ENCODE measurements at places on chromosomes 5 and 9.
A peak's percentile ranks its signal among the peaks of the same experiment; 100 is the strongest.

DNA sequence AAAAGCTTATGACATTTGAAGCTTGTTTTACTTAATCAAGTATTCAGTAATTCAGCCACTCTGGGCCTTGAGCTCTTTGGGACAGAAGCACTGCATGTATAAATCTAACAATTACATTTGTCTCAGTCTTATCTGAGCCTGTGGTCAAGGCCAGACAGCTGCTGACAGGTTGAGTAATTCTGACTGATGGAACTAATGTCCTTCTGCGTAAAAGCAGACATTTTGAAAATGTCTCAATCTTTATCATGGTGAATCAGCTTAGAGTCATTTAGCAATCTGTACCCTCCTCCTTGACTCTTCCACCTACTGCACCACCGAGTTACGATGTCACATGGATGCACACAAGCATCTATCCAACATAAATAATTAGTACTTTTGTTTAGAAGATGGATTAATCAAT is 400.0 kb downstream of the ARRDC3 start:
- no peak for DNase-seq

- no peak for DNase-seq
These were observed 364.3 kb upstream of the ADAMTSL1 start for GRCh38 chr9:18109675-18110074.

GRCh38 chr5:133996683-133997252 is 8.0 kb downstream of the VDAC1 start:
- no peak for DNase-seq

DNA sequence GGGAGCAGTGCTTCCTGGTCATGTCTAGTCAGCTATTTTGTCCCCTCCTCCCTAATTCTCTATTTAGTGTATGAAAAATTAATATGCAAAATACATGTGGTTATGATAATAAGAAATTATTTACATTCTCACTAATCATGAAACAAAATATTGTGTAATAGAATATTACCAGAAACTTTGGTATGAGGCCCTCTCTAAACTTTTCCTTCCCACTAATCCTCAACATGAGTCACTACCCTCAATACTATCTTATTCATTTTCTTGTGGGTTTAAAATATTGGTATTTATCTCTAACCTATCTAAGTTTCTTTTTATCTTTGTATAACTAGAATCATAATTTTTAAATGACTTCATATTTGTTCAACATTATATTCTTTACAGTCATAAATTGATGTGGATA is 545.9 kb upstream of the PTPRD start:
- no peak for DNase-seq

DNA sequence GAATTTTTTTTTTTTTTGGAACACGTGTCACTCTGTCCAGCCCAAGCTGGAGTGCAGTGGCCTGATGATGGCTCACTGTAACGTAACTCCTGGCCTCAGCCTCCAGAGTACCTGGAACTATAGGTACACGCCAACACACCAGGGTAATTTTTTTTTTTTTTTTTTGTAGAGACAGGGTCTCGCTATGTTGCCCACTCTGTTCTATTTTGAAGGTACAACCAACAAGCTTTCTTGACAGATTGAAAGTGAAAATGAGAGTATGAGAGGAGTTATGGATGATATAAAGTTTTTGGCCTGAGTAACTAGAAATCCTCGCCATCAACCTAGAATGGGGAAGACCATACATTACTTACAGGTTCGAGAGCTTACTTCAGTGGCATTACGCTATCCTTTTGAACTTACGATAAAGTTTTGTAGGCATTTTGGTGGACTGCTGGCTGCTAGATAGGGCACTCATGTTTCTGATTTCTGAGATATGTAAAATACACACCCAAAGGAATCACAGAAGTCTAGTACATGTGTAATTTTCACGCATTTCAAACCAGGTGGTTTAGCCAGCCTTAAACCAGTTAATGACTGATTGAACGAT is 806 bp upstream of the CDC42SE2 start:
- no peak for DNase-seq

DNA sequence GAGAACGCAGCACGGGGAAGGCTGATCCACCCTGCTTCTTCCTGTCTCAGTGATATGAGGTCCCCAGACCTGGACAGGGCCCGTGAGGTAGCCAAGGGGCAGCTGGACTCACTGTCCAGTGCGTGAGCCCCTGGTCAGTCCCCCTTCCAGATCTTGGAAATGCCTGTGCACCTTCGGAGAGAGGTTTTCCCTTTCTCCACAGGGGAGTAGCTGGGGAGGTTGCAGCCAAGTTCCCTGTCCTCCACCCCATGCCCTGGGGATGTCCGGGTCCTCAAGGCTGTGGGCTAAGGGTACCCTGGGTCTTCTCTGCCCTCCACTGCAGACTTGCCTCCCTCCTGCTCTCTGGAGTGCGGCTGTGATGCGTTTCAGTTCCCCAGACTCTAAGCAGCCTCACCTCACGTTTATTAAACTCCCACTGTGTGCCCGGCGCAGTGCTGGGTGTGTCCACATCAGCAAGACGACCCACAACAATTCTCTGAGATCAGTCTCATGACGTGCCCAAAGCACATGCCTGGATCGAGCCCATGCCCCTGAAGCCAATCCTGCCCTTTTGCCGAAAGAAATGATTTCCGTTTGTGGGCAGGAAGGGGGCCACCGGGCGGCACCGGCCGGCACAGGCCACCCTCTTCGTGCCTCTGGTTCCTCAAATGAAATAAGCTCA is 101.3 kb upstream of the PHYKPL start:
- DNase-seq = no peak

DNA sequence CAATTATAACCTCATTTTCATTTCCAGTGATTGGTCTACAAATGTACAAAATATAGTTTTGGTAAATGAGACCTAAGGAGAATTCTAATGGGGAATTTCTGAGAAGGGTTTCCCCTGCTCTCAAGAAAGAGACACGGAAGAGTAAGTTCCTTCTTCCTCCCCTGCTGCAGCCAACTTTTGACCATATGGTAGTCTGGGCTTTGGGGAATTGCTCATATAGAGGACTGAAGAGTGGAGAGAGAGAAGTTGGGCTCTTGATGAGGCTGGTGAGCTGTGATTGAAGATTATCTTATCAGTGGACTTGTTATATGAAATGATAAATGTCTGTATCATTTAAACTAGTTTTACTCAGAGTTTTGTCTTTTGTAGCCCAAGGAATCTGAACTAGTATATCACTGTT is 4.3 kb upstream of the LNPEP start:
- no peak for DNase-seq

- DNase-seq = no peak
These were observed 372.2 kb downstream of the ZSWIM6 start for GRCh38 chr5:61704289-61704688.

DNA sequence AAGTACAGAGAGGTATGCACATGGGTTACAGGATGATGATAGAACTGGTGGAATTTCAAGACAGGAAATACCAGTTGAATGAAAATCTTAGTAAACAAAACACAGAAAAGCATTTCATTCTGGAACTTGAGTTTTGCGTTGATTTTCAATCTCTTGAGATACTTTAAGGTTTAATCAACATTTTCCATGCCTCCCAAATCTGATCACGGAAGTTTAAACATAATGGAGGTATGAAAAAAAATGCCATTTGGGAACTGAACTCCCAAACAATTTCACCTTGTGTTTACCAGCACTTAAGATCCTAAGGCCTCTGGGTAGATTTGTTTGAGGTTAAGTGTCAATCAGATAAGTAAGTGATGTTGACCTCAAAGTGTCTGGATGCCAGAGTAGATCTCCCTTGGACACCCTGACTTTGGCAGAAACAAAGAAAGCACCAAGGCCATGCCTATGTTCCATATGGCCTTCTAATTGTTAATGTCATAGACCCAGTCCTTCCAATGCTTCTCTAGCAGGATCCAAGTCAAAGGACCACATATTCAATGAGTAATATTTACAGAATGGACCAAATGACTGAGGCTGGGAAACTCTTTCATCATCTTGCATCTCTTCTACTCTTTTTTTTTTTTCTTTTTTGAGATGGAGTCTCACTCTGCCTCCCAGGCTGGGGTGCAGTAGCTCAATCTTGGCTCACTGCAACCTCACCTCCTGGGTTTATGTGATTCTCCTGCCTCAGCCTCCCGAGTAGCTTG is 216.9 kb downstream of the ARRDC3 start:
- DNase-seq = no peak

GRCh38 chr5:65020492-65020891 is 251.8 kb downstream of the CWC27 start:
- DNase-seq = no peak

- DNase-seq = no peak
These were observed 13.3 kb downstream of the FGF18 start for GRCh38 chr5:171432583-171433351.

DNA sequence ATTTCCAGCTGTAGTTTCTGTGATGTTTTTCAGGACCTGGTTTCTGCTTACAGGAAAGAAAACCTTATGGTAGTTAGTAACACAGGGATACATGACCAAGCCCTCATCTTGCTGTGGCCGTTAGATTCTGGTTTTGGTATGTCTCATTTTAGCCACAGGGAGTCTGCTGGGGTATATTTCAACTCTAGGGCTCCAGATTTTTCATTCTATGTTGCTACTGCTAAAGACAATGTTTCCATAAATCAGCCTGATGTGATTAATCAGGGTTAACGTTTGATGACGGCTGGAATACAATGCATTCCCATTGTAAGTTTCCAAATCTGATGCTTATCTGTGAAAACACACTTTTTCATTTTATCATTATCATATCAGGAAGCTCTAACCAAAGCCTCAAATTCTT is 48.2 kb downstream of the P4HA2 start:
- DNase-seq = no peak

- DNase-seq = no peak
These were observed 161.8 kb downstream of the PJA2 start for GRCh38 chr5:109247986-109248385.

GRCh38 chr5:57219386-57219785 is 45.5 kb downstream of the GPBP1 start:
- no peak for DNase-seq

DNA sequence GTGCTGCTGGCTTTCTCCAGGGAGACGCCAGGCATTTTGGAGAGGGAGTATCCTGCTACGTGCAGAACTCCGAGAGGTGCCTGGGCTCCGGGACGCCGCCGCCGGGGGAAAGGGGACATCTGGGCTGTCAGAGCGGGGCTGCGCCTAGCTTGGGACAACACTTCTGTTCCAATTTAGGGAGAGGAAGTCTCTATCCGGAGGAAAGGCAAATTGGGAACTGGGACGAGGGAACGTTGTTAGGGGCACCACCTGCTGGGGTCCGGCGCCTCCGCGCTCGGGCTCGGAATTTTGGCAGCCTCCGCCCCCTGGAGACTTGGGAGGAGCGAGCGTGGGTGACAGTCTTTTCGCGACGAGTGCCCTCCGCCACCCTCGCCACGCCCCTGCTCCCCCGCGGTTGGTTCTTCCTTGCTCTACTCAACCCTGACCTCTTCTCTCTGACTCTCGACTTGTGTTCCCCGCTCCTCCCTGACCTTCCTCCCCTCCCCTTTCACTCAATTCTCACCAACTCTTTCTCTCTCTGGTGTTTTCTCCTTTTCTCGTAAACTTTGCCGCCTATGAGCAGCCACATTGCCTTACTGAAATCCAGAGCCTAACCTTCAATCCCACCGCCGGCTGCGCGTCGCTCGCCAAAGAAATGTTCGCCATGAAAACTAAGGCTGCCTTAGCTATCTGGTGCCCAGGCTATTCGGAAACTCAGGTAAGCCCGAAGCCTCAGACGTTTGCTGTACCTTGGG is 1.6 kb downstream of the TSLP start:
- peak; percentile 21 for DNase-seq

DNA sequence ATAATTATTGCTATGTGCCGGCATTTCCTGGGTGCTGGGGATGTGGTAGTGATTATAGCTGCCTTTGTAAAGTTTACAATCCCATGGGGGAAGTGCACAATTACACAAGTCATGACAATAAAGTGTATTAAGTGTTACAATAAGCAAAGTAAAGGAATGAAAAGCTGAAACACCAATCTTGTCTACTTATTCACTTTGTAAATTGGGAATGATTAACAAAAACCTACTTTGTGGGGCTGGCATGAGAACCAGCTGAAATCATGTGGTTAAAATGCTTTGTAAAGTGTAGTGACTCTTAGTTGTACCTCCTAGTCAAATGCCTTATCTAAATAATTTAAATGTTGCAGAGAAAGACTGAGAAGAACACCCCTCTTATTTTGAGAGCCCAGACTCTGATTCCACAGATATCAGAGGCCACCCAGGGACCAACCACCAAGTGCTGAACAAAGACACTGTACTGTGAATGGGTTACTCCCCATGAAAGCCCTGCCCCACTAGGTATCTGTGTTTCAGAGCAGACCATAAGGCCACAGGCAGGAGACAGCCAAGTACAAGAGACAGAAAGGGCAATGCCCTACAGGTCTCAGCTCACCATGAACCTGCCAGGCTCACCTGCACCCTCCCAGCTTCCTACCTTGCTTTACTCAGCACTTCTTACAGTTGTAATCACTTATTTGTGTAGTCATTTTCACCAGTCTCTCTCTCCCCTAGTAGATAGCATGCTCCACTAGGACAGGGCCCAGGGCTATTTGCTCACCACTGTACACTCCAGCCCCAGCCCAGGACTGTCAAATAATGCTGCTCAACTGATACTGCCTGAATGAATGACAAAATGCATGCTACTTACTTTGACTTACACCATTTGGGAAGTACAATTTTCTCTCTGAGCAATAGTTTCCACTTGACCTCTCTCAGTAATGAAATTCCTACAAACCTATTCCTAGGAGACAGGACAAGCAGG is 101.6 kb upstream of the APC start:
- DNase-seq = no peak

- DNase-seq = no peak
These were observed 177.1 kb downstream of the CPLANE1 start for GRCh38 chr5:37071901-37072581.

DNA sequence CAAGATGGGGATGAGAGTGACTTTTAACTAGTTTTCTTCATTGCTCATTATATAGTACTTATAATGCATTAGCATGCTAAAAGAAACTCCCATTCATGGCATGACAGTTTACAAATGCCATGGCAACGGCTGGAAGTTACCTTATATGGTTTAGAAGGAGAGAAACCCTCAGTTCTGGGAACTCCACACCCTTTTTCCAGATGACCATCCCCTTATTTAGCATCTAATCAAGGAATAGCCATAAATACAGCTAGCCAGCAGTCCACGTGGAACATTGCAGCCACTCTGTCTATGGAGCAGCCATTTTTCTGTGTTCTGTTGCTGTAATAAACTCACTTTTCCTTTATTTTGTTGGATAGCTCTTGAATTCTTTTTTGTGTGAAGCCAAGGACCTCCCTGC is 1137.8 kb downstream of the CDH18 start:
- DNase-seq = no peak

DNA sequence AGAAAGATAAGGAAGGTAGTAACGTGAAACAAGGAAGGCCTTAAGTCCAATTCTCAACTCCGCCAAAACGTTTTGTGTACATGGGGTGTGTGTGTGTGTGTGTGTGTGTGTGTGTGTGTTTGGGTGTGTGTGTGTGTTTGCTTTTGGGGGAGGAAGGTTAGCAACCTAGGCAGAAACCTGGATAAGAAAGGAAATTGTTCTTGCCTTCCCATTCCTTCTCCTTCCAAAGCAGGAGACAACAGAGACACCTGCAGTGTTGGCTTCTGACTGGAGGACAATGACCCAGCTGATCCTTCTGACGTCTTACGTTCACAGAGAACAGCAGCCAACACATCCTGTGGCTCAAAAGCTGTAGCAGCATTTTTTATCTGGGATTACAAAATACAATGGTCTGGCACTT is 4.1 kb upstream of the CCNG1 start:
- DNase-seq = no peak

GRCh38 chr9:108621991-108622855 is 233.6 kb downstream of the ACTL7B start:
- DNase-seq = no peak

Measured in activated gamma-delta T cell treated with anti-CD3 and anti-CD28 coated beads, Interleukin-2, amount 50 U/mL, for 16 hours (primary cell).